Activated T-helper 2 cell treated with anti-CD3 and anti-CD28 coated beads, Interferon-gamma antibody, Interleukin-2, Interleukin-4, amounts not matched to agents 10 μg/mL and 5 μg/mL and 100 μg/mL, durations not matched to agents 14 hours and 24 hours and 36 hours (primary cell): ENCODE measurements at places on chromosomes 16 and 17. TPM values are rescaled to one million over a fixed set of nuclear protein-coding genes. Genes with fewer than 3 reads are reported as not detected.

GRCh38 chr17:78726513-78726912 lies 55.6 kb downstream of the CYTH1 start:
- H3K4me1 ChIP-seq: peaks cover 70% of the 10 kb centered on the region
- peak overlapping the region; percentile 37 for H3K4me3 ChIP-seq
- H3K27me3 ChIP-seq: no peaks in the 10 kb centered on the region

GRCh38 chr16:71903608-71904007 lies 8.3 kb downstream of the IST1 start:
- no peak overlapping the region for H3K4me3 ChIP-seq
- H3K36me3 ChIP-seq: peaks cover 38% of the 10 kb centered on the region
- DNase-seq: no peak

GRCh38 chr16:11188801-11189740 lies 66.9 kb downstream of the SOCS1 start:
- H3K4me1 ChIP-seq: peaks cover 40% of the 10 kb centered on the region
- H3K4me3 ChIP-seq: no peak overlapping the region
- peaks cover 4% of the 10 kb centered on the region for H3K36me3 ChIP-seq
- no peak for DNase-seq
- H3K27ac ChIP-seq: peak overlapping the region; percentile 54
- H3K27me3 ChIP-seq: no peaks in the 10 kb centered on the region

DNA sequence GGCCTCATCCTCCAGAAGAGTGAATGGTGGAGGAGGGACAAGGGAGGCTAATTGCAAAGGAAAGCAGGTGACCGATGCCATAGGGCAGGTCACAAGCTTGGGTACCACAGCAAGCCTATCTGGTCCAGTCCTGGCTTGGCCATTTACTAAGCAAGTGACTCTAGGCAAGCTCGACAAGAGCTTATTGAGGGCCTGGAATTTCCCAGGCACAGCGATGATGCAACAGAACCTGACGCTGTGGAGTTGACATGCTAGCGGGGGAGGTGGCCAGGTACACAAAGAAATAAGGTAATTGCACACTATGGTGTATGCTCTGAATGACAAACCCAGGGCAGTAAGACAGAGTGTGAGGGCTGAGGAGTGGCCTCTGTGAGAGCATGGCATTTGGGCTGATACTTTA lies 98.5 kb downstream of the PGS1 start:
- no peaks in the 10 kb centered on the region for H3K36me3 ChIP-seq
- no peaks in the 10 kb centered on the region for H3K4me1 ChIP-seq
- H3K4me3 ChIP-seq: no peak overlapping the region
- no peak for DNase-seq
- peaks cover 4% of the 10 kb centered on the region for H3K27me3 ChIP-seq

GRCh38 chr17:32693194-32693897 lies 183.6 kb downstream of the MYO1D start:
- H3K4me3 ChIP-seq: no peak overlapping the region
- H3K36me3 ChIP-seq: no peaks in the 10 kb centered on the region
- H3K27me3 ChIP-seq: no peaks in the 10 kb centered on the region
- H3K27ac ChIP-seq: no peak overlapping the region

GRCh38 chr17:20095336-20096080 lies 86.3 kb downstream of the SPECC1 start:
- H3K27ac ChIP-seq: no peak overlapping the region
- H3K27me3 ChIP-seq: peaks cover 5% of the 10 kb centered on the region
- H3K4me1 ChIP-seq: no peaks in the 10 kb centered on the region
- no peak overlapping the region for H3K4me3 ChIP-seq
- H3K36me3 ChIP-seq: no peaks in the 10 kb centered on the region
- no peak for DNase-seq

GRCh38 chr17:32914181-32914580 lies 13.8 kb upstream of the TMEM98 start:
- peak overlapping the region; percentile 62 for H3K4me3 ChIP-seq
- no peaks in the 10 kb centered on the region for H3K36me3 ChIP-seq
- H3K4me1 ChIP-seq: peaks cover 67% of the 10 kb centered on the region

DNA sequence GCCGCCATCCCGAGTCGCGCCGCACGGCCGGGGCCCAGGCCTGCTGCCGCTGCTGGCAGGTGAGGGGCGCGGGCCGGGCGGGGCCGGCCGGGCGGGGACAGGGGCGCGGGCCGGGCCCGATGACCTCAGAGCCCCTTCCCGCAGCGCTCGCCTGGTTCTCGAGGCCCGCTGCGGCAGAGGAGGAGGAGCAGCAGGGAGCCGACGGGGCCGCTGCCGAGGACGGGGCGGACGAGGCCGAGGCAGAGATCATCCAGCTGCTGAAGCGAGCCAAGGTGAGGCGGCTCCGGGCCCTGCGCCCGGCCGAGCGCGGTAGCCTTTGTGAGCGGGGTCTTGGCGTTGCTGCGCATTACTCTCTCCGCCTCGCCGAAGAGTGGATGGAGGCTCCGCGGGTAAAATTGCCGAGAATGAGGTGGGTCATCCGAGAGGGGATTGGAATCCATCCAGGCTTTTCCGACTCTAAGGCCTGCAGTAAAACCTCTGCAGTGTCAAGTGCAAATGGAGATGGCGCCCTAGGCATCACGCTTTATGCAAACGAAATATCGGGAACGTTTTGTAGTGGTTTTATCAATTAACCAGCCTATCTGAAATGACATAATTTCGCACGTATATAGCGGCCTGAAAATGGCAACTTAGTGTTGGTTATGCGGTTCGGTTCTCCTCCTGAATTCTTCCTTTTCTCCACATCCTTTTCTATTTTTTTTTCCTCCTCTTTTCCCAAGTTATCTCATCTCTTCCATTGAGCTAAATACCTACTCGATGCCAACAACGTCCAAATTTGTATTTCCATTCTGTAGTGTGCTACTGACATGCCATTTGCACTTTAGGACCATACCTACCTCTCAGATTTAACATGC lies 577 bp downstream of the TTC19 start:
- DNase-seq: no peak
- H3K27me3 ChIP-seq: no peaks in the 10 kb centered on the region
- peak overlapping the region; percentile 90 for H3K27ac ChIP-seq
- peak overlapping the region; percentile 94 for H3K4me3 ChIP-seq
- H3K36me3 ChIP-seq: peaks cover 48% of the 10 kb centered on the region

DNA sequence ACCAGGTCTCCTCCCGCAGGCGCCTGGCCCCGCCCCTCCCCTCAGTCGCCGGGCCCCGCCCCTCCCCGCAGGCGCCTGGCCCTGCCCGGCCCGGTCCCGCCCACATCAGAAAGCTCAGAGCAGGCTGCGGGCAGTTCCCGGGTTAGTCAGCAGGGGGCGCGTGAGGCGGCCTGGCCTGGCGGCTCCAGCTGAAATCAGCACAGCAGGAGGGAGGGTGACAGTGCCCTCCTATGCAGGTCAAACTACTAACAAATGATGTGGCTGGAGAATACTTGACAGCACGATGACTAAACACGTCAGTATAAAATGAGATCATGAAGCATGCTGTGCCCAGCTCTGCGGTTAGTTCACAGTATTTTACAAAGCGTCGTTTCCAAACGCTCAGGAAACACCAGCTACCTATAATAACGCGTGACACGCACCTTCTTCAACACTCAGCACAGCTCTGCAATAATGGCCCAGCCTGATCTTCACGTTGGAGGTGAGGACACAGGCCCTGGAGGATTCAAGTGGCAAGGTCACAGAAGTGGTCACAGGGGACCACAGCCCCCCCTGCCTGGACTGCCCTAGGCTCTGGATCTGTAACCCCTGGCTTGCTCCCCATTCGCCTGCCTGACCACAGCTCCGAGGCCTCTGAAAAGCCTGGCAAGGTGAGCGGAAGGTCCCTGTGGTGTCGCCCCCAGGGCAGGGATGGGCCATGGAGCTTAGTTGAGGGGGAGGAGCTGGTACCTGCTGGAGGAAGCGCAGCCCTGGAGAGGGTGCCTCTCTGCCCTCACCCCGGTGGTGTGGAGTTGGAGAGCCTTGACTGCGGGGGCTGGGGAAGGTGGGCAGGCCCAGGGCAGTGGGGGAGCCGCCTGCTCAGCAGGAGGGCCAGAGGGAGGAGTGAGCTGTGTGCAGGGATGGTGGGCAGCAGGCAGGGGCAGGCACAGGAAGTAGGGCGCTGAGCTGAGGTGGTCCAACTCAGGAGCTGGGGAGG lies 81.2 kb downstream of the KCNJ12 start:
- no peaks in the 10 kb centered on the region for H3K36me3 ChIP-seq
- H3K4me3 ChIP-seq: no peak overlapping the region
- peak; percentile 86 for DNase-seq
- H3K4me1 ChIP-seq: peaks cover 7% of the 10 kb centered on the region

- no peaks in the 10 kb centered on the region for H3K27me3 ChIP-seq
- no peak overlapping the region for H3K27ac ChIP-seq
- H3K4me3 ChIP-seq: no peak overlapping the region
- peaks cover 46% of the 10 kb centered on the region for H3K4me1 ChIP-seq
- H3K36me3 ChIP-seq: peaks cover 16% of the 10 kb centered on the region
These were observed 126.9 kb downstream of the ZNF778 start for GRCh38 chr16:89344458-89344834.

DNA sequence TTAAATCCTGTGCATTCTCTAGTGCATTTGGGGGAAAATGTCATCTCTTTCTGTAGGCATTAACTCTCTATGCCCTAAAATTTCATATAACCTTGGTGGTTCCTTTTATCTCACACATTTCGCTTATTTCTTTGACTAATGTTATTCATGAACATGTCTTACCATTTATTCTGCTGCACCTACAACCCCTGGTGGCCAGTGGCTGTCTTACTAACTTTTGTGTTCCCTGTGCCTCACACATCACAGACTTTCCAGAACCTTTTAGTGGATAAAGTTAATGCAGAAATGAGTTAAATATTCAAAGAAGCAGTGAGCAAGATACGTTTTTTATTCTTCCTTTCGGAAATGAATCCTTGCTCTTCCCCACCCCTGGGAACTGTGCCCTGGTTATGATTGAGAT lies 111.9 kb downstream of the CDH13 start:
- DNase-seq: no peak
- no peaks in the 10 kb centered on the region for H3K36me3 ChIP-seq
- H3K4me3 ChIP-seq: no peak overlapping the region

- H3K36me3 ChIP-seq: peaks cover 36% of the 10 kb centered on the region
- H3K4me1 ChIP-seq: peaks cover 23% of the 10 kb centered on the region
- H3K27me3 ChIP-seq: no peaks in the 10 kb centered on the region
- no peak overlapping the region for H3K4me3 ChIP-seq
- H3K27ac ChIP-seq: peak overlapping the region; percentile 64
These were observed 33.2 kb downstream of the EEF2K start for GRCh38 chr16:22239131-22239805.

- no peaks in the 10 kb centered on the region for H3K27me3 ChIP-seq
- H3K27ac ChIP-seq: no peak overlapping the region
- peaks cover 8% of the 10 kb centered on the region for H3K36me3 ChIP-seq
- peaks cover 17% of the 10 kb centered on the region for H3K4me1 ChIP-seq
- DNase-seq: peak; percentile 68
- H3K4me3 ChIP-seq: no peak overlapping the region
These were observed 3.4 kb upstream of the HEXD start for GRCh38 chr17:82414548-82415281.

- no peaks in the 10 kb centered on the region for H3K4me1 ChIP-seq
- H3K36me3 ChIP-seq: no peaks in the 10 kb centered on the region
- H3K4me3 ChIP-seq: no peak overlapping the region
- DNase-seq: no peak
- peaks cover 5% of the 10 kb centered on the region for H3K27me3 ChIP-seq
- H3K27ac ChIP-seq: no peak overlapping the region
These were observed 42.4 kb upstream of the NUDT7 start for GRCh38 chr16:77679901-77680300.

DNA sequence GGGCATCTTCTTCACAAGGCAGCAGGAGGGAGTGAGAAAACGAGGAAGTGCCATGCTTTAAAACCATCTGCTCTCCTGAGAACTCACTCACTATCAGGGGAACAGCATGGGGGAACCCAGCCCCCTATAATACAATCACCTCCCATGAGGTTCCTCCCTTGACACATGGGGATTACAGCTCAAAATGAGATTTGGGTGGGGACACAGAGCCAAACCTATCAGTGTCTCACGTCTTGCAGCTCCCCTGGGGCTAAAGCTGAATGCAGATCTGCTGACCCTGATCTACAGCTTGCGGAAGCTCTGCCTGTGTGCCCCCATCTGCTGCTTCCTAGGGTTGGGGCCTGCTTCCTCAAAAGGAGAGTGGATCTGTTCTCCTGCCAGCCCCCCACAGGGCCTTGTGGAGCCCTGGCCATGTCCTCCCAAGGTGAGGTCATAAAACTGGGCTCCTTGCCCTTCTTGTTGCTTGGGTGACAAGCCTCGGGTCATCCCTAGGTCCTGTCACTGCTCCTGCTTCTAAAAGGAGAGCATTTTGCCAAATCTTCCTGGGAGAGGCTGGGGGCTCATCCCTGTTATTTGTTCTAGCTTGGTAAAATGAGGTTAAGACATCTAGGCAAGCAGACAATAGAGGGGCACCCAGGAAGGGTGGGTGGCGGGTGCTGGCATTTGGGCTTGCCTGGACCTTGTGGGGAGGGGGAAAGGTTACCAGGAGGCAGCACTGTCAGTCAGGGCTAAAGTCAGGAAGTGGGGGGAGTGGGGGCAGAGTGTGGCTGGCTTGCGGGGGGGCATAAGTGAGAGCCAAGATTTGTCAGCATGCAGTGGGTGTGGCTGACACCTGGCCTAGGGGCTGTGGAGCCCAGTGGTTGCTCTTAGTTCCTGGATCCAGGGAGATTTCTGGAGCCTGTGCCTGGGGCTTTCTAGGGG lies 16.0 kb downstream of the KRT33A start:
- DNase-seq: no peak
- H3K4me3 ChIP-seq: no peak overlapping the region

GRCh38 chr16:89343501-89344457 lies 126.3 kb downstream of the ZNF778 start:
- H3K27me3 ChIP-seq: no peaks in the 10 kb centered on the region
- no peak overlapping the region for H3K4me3 ChIP-seq

DNA sequence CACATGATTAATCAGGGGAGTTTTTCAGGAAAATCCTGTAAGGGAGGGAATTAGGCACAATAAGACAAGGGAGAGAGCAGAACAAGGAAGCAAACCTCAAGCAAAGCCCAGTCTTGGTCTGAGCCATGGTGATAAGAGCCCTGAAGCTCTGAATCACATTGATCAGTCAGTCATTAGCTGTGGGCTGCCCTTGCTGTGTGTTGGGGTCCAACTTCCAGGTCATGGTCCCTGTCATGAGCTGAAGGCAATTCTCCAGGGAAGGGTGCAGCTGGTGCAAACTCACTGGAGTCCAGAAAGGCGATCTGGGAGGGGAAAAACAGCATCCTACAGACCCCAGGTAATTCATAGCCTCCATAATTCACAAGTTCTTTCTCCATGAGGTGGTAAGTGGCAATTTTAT lies 89.9 kb downstream of the CYLD start:
- H3K4me3 ChIP-seq: no peak overlapping the region
- H3K36me3 ChIP-seq: no peaks in the 10 kb centered on the region
- H3K27me3 ChIP-seq: peaks cover 17% of the 10 kb centered on the region
- DNase-seq: no peak

SLC16A13 gene
- 15.8 and 17.4 TPM in 2 replicates for total RNA-seq

ZG16 gene
- not detected in 2 replicates for total RNA-seq

C16orf96 gene
- 0.05 TPM in 1 of 2 replicates, not detected in the other for total RNA-seq

TPSG1 gene
- not detected in 2 replicates for total RNA-seq

CHST5 gene
- not detected in 2 replicates for total RNA-seq

FAM20A gene
- not detected in 2 replicates for total RNA-seq

KRT32 gene
- not detected in 2 replicates for total RNA-seq

CNTNAP4 gene
- total RNA-seq: not detected in 2 replicates

ABCA10 gene
- total RNA-seq: 0.07 and 0.23 TPM in 2 replicates

HS3ST2 gene
- not detected in 2 replicates for total RNA-seq

TMIGD1 gene
- not detected in 2 replicates for total RNA-seq

TMEM88 gene
- 4.1 and 6.1 TPM in 2 replicates for total RNA-seq
